ENCODE measurements at places on chromosomes 7 and 10.
A peak's percentile ranks its signal among the peaks of the same experiment; 100 is the strongest.

- DNase-seq: no peak
Measured at GRCh38 chr7:138549082-138549481, 89.0 kb downstream of the TRIM24 start.

DNA sequence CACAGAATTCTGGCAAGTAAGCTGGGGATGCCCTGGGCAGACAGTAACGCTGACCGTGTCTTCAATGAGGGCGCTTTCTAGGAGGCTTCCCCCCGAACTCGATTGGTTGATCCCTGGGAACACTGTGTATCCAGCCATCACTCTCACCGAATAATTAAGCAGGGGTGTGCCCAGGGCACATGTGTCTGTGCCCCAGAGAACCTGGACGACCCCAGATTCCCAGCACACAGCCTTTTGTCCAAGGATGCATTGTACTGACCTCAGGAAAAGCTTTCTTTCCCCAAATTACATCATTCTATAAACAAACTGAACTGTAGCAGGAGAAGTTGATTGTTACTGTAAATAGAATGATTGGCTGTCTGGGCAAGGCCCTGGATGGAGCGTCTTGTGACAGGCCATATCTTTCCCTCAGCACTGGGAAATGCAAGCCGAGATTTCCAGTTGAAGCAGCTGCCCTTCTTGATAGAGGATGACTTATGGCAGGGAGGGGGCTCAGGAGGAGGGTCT is 6.6 kb upstream of the DEPP1 start:
- no peak for DNase-seq

DNA sequence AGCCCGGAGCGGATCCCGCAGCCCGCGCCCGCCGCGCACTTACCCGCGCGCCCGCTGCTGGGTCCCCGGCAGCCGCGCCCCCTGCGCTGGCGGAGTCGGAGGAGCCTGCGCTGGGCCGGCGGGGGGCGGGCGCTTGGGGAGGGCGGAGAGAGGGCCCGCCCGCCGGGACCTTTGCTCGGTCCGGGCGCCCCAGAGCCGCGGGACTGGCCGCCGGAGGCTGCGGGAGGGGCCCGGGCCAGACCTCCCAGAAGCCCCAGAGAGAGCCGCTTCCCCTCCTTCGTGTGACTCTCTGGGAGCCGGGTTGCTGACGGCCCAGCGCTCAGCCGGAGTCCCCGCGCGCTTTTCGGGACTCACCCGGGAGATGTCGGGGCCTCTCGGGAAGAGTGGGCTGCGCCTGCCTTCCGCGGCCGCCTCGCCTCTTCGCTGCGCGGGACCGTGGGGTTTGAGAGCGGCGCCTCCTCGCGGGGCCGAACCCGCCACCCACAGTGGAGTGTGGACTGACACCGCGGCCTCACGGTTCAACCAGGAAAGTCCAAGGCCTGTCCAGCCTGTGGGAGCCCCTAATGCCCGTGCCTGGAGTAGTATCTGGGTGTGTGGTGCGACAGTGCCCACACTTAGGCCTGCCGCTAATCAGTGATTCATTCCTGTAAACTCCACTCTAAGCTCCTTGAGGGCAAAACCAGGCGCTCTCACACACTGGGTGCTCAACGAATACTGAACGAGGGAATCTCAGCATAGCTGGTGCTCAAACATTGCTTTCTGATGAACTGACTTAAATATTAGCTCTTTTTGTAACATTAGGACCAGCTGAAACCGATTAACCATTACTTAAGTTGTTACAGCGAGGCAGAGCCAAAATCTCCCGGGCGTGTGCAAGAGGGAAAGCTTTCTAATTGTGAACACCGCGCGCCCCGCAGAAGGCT is at the start of gene GSDME:
TSS of gene GSDME (minus strand) at position 112 of the 923 bp plus-strand sequence. CDS start 7,690 bp downstream, outside the sequence.
- DNase-seq: peak; percentile 72

DNA sequence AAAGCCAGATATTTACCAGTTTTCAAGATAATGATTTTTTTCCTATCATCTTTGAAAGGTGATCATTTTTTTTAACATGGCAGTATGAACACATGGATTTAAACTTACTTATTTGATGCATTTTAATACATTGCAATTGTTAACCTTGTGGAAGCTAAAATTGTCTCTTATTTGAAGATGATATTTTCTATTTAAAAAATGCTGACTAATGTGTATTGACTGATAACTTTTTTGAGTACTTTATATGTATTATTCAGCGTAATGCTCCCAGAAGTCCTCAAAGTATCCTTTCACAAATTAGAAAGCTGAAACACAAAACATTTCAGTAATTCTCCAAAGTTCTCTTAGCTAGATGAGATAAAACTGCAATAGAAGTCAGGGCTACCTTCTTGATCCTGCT is 677.3 kb downstream of the NRG3 start:
- DNase-seq: no peak

DNA sequence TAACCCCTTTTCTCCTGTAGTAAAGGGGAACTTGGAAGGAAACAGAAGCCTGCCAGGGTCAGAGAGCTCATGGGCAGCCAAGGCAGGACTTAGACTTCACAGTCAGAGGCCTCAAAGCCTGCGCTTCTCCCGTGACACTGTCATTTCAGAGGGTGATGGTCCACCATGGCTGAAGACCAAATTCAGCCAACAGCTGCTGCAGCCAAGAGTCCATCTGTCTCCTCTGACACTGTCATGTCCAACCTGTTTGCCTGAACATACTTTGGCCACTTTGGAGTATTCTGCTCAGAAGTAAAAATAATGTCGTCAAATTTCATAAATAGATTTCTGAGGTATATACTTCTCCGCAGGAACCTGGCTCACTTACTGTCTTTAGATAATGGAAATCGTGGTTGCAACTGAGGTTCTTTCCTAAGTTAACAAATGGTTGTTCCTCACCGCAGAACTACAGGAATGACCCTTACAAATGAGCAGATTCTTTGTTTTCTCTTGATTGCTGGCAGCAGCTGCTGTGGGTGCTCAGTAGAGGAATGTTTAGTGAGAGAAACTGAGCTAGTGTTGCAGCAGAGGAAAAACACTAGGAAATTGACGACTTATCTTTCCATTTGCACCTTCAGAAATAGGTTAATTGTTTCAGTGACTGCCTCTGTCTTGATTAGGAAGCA is 626.5 kb downstream of the SDK1 start:
- DNase-seq: no peak

DNA sequence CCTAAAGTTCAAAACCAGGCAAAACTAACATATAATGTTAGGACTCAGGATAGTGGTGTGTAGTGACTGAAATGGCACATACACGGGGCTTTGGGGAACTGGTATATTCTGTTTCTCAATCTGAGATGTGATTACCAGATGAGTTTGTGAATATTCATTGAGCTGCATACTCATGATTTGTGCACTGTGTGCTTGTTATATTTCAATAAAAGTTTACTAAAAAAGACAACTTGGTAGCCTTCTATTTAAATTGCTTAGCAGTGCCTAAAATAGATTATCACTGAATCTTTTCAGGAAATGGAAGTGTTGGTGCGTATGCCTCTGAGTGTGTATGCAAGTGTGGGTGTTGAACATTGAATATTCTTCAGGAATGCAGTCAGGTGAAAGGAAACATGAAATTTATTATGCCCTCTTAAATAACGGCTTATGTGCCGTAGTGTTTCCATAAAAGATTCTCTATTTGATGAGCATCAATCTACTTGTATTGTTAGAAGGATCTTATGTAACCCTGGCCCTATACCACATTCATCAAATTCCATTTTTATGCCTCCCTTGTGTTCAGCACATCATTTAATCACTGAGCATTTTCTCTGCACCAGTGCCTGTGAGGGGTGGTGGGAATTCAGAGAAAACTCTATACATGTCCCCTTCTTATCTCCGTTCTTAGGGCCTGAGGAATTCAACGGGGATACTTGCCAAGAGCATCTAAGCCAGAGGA is 82.6 kb upstream of the AUTS2 start:
- DNase-seq: no peak

DNA sequence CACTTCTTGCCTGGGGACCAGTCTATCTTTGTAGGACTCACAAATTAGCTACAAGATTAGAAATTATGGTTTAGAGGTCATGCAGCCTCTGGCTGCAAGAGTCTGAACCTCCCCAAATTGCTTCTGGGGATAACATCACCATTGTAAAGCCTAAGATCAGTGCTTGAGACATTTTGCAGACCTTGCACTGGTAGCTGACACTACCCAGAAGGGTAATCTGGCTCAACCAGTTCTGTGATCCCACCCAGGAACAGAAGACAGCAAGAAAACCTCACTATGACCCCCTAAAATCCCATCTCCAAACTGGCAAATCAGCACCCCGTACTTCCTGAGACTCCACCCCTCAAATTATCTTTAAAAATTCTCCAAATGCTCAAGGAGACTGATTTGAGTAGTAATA is 58.2 kb upstream of the CDK13 start:
- no peak for DNase-seq

DNA sequence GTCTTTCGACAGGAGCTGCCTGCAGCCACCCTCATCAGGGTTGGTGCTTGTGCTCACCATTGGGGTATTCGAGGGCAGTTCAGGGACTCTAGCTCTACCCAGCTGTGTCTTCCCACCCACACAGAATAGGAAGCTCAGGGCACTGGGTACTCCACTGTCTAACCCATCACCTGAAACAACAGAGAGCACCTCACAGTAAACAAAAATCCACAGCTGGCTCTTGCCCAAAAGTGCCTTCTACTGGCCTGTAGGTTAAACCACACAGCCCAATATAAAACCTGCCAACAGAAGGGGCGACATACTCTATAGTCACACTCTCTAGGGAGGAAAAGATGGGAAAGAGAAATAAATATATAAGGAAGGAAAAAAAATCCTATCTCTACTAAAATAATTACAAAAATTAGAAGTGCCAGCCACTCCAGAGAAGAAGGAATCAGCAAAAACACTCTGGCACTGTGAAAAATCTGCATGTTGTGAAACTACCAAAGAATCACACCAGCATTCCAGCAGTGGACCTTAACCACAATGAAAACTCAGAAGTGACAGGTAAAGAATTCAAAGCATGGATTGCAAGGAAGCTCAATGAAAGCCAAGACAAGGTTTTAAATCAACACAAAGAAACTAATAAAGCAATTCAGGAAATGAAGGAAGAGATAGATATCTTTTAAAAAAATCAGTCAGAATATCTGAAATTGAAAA is 110.0 kb downstream of the HGF start:
- DNase-seq: no peak

- DNase-seq: no peak
Measured at GRCh38 chr7:69285854-69286253, 312.4 kb upstream of the AUTS2 start.

GRCh38 chr7:141928845-141929195 is 12.6 kb downstream of the OR9A4 start:
- DNase-seq: no peak

DNA sequence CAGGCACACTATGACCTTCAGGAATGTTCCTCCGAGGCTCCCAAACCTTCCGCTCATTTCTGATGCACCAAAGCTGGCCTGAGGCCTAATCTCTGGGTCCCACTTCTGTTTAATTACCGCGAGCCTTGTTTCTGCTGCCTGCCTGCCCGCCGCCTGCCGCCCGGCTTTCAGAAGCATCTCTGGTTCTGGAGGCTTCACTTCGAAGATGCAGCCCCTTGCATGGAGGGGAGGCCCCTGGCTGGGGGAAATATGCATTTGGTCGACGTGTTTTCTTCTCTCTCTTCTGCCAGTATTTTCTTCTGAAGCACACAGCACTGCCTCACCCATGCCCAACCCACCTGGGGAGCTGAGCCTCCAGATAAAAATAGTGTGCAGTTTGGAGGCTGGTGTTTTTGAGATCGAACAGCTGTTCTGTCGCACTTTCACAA is 166.9 kb downstream of the PAXIP1 start:
- DNase-seq: no peak

DNA sequence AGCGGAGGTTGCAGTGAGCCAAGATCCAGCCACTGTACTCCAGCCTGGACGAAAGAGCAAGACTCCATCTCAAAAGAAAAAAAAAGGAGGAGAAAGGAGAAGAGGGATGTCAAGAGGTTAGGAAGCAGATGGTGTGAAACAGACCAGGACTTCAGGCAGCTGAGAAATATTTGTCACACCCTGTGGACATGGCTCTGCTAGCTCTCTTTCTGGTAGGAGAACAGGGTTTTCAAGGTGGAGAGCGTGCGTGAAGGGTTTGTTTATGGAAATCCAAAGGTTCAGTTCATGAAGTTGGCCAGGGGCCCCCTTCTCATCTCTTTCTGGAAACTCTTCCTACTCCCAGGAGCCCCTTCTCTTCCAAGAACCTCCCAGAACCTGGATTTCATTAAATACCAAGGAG is 110.8 kb upstream of the GALNT17 start:
- no peak for DNase-seq

DNA sequence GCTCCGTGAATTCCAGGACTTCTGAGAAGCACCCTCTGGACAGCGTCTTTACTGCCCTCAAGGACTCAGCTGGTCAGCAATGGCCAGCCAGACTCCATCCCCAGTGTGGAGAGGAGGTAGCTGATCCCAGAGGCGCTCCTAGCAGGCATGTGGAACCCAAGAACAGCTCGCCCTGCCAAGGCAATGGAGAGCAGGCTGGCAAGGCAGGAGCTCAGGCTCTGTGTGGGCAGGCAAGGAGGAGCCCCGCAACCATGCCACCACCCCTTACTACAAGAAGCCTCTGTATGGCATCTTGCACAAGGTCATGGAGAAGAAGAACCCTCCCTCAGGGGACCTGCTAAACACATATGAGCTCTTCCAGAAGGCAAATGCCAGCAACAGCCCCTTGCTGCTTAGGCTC is 34.4 kb upstream of the SGMS1 start:
- no peak for DNase-seq

- no peak for DNase-seq
Measured at GRCh38 chr10:89888321-89889070, 187.1 kb downstream of the KIF20B start.

- no peak for DNase-seq
Measured at GRCh38 chr7:26787701-26788100, 76.7 kb downstream of the SKAP2 start.

GRCh38 chr7:109582211-109582610 is 1012.5 kb downstream of the DNAJB9 start:
- DNase-seq: no peak

DNA sequence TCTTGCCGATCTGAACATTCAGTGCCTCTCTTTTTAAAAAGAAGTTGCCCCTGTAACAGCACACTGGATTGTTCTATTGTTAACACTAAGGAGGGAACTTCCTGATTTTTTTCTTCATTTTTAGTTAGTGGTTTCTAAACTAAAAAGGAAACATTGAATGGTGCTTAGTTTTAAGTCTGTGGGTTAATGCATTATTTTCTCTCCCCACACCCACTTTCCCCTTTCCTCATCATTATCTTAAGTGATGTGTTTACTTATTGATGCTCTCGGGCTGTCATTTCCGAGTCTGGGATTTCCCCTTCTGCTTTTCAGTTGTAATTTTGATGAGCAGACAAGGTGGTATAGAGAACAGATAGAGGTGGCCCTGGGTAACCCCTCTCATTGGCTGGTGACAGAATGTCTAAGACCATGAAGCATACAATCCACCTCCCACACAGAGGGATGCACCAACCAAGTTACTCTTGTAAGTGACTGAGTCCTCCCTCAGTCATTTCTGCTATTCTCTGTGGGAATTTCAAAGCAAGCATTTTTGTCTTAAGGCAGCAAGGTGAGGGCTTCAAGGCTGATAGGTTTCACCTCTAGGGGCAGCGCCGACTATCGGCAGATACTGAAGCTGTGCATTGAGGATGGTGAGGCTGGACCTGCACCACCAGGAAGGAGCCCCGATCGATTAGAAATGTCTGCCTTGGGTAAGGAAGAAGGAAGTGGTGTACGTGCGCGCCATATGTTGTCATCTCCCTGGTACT is 49.5 kb downstream of the CHN2 start:
- DNase-seq: no peak

GRCh38 chr7:24307326-24307725 is 23.3 kb downstream of the NPY start:
- no peak for DNase-seq

Measured in nucleus accumbens (tissue), 56 donors.